ENCODE measurements at places on chromosomes 12 and 14. TPM values are rescaled to one million over a fixed set of nuclear protein-coding genes. Genes with fewer than 3 reads are reported as not detected.

DNA sequence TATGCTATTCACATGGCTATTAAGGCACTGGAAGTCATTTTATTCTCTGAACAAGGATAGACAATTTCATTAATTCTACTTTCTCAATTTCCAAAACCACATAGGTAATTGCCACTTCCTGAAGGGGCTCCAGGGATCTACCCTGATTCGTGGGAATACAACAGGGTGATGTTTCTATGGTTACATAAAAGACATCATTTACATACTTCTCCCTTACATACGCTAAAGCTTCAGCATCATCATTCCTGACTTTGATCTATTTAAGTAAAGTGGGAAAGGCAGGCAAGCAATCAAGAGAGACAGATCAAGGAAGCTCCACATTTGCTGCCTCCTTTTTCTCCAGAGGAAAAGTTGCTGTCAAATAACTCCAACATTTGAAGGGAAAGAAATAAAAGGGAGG, 118.8 kb upstream of the SINHCAF start:
- no peaks in the 10 kb centered on the region for H3K27me3 ChIP-seq
- no peaks in the 10 kb centered on the region for H3K36me3 ChIP-seq
- no peak overlapping the region for H3K27ac ChIP-seq
- no peak for DNase-seq
- no peak overlapping the region for H3K4me3 ChIP-seq
- H3K4me1 ChIP-seq, result no peaks in the 10 kb centered on the region

DNA sequence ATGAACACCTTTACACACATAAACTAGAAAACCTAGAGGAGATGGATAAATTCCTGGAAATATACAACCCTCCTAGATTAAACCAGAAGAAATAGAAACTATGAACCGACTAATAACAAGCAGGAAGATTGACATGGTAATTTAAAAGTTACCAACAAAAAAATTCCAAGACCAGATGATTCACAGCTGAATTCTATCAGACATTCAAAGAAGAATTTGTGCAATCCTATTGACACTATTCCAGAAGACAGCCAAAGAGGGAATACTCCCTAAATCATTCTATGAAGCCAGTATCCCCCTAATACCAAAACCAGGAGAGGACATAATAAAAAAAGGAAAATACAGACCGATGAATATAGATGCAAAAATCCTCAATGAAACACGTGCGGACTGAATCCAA, 102.6 kb upstream of the KRR1 start:
- no peaks in the 10 kb centered on the region for H3K36me3 ChIP-seq
- no peak overlapping the region for H3K4me3 ChIP-seq
- no peaks in the 10 kb centered on the region for H3K4me1 ChIP-seq
- no peak overlapping the region for H3K27ac ChIP-seq

- H3K36me3 ChIP-seq, result no peaks in the 10 kb centered on the region
- no peaks in the 10 kb centered on the region for H3K27me3 ChIP-seq
- no peak overlapping the region for H3K27ac ChIP-seq
- DNase-seq, result no peak
- no peaks in the 10 kb centered on the region for H3K4me1 ChIP-seq
These were observed 221.9 kb upstream of the KITLG start for GRCh38 chr12:88802096-88802706.

Gene RNF212B
- total RNA-seq, result not detected

Gene CFAP54
- total RNA-seq, result 1.2 TPM

Gene PLEKHH1
- 0.95 TPM for total RNA-seq

Gene GUCY2C
- 0.08 TPM for total RNA-seq

Gene MGP
- 1.2 TPM for total RNA-seq

Gene HOXC6
- 0.38 TPM for total RNA-seq

- DNase-seq, result no peak
- no peaks in the 10 kb centered on the region for H3K36me3 ChIP-seq
- no peak overlapping the region for H3K27ac ChIP-seq
- no peak overlapping the region for H3K4me3 ChIP-seq
- H3K27me3 ChIP-seq, result no peaks in the 10 kb centered on the region
- peaks cover 11% of the 10 kb centered on the region for H3K4me1 ChIP-seq
These were observed 36.1 kb downstream of the PARP11 start for GRCh38 chr12:3837049-3837448.

Gene WSCD2
- total RNA-seq, result not detected

- no peak overlapping the region for H3K27ac ChIP-seq
- H3K4me3 ChIP-seq, result no peak overlapping the region
- no peaks in the 10 kb centered on the region for H3K36me3 ChIP-seq
These were observed 33.7 kb upstream of the IL22 start for GRCh38 chr12:68287106-68287505.

DNA sequence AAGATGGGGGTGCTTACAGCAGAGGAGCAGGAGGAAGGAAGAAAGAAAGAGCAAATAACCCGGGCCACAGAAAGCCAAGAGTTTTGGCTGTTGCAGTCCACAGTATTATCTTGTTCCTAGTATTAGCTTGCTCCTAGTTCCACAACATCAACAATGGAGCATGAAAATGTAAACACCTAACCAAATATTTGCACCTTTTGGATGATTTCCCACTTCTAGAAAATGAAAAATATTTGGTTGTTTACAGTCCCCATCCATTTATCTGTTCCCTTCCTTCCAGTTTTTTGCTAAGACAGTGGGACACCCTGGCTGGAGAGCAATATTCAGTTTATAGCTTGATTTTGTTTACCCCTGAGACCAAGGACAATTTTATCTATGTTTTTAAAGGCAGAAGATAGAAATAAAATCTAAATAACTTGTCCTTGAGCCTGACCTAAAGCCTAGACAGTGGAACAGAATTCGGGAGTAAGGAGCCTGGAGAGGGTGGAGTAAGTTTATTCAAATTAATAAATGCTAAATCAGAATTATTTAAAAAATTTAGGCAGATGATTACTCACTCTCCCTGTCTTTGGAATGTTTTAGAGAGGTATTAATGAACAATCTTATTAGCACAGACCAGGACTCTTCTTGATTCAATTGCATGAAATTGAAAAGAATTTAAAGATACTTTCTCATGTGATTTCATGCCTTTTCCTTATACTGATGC, 51.6 kb downstream of the RESF1 start:
- no peak overlapping the region for H3K4me3 ChIP-seq
- H3K36me3 ChIP-seq, result no peaks in the 10 kb centered on the region
- DNase-seq, result no peak
- no peaks in the 10 kb centered on the region for H3K4me1 ChIP-seq

GRCh38 chr14:89378119-89378518, 38.9 kb downstream of the FOXN3 start:
- H3K4me1 ChIP-seq, result peaks cover 16% of the 10 kb centered on the region
- H3K27ac ChIP-seq, result no peak overlapping the region
- H3K27me3 ChIP-seq, result no peaks in the 10 kb centered on the region
- H3K36me3 ChIP-seq, result peaks cover 1% of the 10 kb centered on the region

- no peak overlapping the region for H3K27ac ChIP-seq
- DNase-seq, result no peak
- no peaks in the 10 kb centered on the region for H3K36me3 ChIP-seq
- H3K4me1 ChIP-seq, result no peaks in the 10 kb centered on the region
- no peaks in the 10 kb centered on the region for H3K27me3 ChIP-seq
- H3K4me3 ChIP-seq, result no peak overlapping the region
These were observed 7.5 kb upstream of the AACS start for GRCh38 chr12:125057708-125058107.

DNA sequence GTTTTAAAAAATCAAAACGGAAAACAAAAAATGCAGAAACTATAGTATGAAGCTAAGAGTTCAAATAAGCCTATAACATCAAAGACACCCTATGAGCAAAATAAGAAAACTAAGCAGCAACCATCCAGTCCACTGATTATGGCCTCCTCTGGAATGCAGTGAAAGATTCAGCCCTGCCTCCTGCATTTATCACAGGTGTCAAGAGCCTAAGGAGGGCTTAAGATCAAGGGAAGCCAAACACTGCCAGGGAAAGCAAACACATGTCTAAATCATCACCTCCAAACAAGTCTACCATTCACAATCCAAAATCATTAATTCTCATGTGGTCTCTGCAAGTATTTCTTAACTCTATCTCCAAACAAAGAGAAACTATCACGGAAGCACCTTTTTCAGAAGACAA, 28.4 kb downstream of the SARNP start:
- DNase-seq, result no peak
- no peaks in the 10 kb centered on the region for H3K27me3 ChIP-seq
- peaks cover 4% of the 10 kb centered on the region for H3K36me3 ChIP-seq
- no peak overlapping the region for H3K27ac ChIP-seq
- no peak overlapping the region for H3K4me3 ChIP-seq

- no peaks in the 10 kb centered on the region for H3K4me1 ChIP-seq
- DNase-seq, result no peak
- peak overlapping the region; percentile 91 for H3K27ac ChIP-seq
These were observed 520 bp upstream of the MON2 start for GRCh38 chr12:62466018-62466593.

DNA sequence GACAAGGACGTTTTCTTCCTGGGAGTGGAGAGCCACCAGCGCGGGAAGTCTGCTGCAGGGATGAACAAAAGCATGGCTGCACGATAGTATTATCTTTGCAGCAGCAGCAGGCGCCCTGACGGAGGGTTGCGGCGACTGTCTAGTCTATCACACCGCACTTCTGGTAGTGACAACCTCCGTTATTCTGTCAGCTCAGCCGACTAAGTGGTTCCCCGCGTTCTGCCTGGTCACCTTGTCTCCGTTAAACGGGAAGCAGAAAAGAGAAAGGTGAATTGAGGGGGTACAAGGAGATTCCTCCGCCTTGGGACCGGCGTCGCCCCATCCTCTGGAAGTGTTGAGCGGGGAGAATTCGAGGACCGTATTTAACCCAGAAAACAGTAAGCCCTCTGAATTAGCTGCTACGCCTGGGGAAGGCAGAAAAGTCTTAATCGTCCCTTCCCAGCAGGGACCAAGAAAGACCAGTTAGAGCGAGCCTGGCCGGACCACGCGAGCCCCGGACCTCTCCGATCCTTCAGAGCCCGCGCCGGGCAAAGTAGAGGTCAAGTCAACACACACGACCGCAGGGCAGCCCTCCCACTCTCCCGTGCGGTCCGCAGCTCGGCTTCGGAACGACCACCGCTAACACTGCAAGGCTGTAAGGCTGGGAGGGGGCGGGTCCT, 536 bp upstream of the DAAM1 start:
- peak overlapping the region; percentile 87 for H3K4me3 ChIP-seq
- peaks cover 5% of the 10 kb centered on the region for H3K4me1 ChIP-seq
- no peaks in the 10 kb centered on the region for H3K36me3 ChIP-seq
- DNase-seq, result no peak

Gene SLC35F4
- total RNA-seq, result not detected

DNA sequence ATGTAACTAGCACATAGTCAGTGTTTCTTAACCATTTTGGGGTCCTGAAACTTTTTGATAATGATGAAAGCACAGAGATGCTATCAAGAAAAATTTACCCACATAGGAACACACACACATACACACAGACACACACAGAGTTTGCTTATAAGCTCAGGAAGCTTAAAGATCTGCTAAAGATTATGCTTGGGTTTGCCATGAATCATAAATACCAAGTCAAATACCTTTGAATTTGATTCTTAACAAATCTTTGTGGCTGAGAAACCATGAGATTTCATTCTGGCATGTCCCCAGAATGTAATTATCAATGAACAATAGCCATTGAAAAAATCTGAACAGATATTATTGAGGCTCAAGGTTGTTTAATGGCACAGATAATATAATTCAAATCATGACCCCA, 89.2 kb downstream of the NTS start:
- no peak overlapping the region for H3K27ac ChIP-seq
- H3K27me3 ChIP-seq, result no peaks in the 10 kb centered on the region
- no peaks in the 10 kb centered on the region for H3K36me3 ChIP-seq
- H3K4me3 ChIP-seq, result no peak overlapping the region
- no peak for DNase-seq

DNA sequence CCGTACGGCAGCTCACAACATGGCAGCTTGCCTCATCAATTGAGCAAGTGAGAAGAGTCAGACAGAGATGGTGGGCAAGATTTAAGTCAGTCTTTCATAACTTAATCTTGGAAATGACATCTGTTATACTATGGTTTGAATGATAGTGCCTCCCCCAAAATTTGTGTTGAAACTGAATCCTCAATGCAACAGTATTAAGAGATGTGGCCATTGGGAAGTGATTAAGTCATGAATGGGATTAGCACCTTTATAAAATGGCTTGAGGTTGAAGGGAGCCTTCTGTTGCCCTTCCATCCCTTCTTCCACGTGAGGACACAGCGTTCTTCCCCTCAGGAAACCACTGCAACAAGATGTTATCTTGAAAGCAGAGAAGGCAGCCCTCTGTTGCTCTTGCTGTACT, 124.2 kb downstream of the C12orf75 start:
- H3K27ac ChIP-seq, result no peak overlapping the region
- no peaks in the 10 kb centered on the region for H3K27me3 ChIP-seq
- no peak overlapping the region for H3K4me3 ChIP-seq
- no peak for DNase-seq

Gene MFAP5
- not detected for total RNA-seq

- peaks cover 3% of the 10 kb centered on the region for H3K4me1 ChIP-seq
- H3K27me3 ChIP-seq, result no peaks in the 10 kb centered on the region
- no peak for DNase-seq
- H3K27ac ChIP-seq, result no peak overlapping the region
- H3K36me3 ChIP-seq, result peaks cover 4% of the 10 kb centered on the region
These were observed 19.0 kb downstream of the FAM181A start for GRCh38 chr14:93946104-93946503.

DNA sequence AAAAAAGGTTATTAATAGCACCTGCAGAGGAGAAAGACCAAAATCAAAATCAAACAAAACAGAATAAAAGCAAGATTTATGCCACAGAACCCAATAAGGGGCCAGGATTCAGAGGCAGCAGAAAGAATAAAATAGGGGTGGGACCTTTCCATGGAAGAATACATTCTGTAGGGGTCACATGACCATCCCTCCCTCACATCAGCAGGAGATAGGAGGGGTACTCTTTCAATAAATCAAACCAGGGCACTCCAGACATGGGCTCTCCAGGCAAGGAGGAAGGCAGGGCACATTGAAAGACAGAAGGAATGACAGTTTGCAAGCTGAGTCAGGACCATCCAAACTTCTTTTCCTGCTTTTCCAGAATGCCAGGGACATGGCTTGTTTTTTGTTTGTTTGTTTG, 39.8 kb downstream of the OTX2 start:
- no peaks in the 10 kb centered on the region for H3K27me3 ChIP-seq
- H3K4me1 ChIP-seq, result no peaks in the 10 kb centered on the region
- no peak overlapping the region for H3K4me3 ChIP-seq
- H3K36me3 ChIP-seq, result no peaks in the 10 kb centered on the region
- DNase-seq, result no peak
- no peak overlapping the region for H3K27ac ChIP-seq

Gene MUCL1
- total RNA-seq, result not detected

DNA sequence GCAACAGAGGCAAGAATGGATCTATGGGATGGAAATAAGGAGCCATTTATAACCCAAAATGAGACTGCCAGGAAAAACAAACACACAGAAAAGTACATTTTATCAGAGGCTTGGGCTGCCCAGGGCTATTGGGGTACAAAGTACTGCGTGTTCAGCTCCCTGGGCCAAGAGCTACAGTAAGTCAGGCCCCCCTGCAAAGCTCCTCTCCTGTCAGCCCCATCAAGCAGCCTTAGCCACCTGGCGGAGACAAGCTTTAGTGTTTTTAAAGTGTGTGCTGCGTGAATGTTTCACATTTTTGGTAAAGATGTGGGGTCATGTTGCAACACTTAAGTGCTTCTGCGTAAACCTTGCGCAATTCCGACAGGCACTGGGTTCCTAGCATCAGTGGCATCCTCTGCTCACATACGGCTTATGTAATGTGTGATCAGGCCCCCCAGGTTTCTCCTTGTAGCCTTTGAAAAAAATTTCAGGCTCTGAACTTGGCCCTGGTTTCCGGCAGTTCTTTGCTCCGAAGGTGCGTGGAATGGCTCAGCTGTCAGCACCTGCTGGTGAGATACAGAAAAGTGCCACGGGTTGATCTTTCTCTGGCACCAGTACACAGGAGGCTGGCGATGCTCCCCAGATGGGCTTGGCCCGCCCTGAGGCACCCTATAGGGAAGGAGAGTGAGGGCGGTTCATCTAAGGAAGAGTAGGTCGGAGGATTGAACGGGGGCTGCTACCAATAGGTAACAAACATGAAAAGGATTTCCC, 198.7 kb upstream of the EEA1 start:
- no peak overlapping the region for H3K4me3 ChIP-seq
- H3K27me3 ChIP-seq, result no peaks in the 10 kb centered on the region
- no peaks in the 10 kb centered on the region for H3K36me3 ChIP-seq
- H3K27ac ChIP-seq, result no peak overlapping the region
